ENCODE measurements at places on chromosomes 1 and 21.

DNA sequence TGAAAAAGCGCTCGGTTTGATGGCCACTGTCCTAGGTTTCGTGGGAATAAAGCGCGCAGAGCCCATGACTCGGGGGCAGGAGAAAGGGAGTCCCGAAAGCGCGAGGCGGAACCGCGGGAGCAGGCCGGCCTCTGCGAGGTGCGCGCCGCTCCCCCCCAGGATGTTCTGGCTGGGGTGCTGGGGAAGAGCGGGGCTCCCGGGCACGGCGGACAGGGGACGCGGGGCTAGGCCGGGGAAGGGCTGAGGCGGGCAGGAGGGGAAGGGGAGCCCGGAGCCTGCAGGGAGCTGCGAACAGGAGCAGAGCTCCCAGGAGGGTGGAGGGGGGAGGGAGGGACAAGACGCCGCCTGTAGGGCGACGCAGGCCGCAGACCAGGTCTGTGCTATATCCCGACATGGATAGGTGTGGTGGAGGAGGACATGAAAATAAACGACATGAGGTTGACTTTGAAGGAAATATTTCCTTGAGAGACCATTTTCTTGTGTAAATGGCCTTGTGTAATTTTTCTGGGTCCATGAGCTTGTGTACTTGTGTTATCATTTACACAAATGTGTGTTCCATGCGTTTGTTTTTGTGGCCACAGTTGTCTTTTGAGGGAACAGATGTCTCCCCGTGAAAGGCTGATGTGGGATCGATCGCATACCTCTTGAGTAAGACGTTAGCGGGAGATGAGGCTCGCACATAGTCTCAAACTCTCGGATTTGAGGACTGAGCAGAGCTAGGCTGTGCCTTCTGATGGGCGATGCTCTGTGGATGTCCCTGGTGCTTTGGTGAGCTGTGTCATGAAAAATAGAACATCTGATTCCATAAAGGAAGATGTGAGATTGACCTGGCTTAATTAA is 1.3 kb downstream of the PCNT start:
- DNase-seq, result no peak

DNA sequence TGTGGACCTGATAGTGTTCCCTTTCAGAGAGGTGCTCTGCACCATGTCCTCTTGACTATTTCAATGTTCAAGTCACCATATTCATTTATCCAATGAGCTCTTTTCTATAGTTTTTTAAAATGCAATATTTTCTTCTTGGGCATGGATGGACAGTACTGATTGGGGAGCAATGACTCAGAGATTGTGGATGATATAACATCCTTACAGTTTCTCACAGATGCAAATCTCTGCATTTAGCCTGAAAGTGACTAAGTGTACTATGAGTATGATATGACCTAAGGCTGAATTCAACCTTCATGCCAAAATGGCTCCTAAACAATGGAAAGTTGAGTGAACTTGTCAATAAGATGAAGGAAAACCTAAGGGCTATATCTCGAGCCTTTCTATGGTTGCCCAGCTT is 36.5 kb downstream of the C4BPA start:
- DNase-seq, result no peak

DNA sequence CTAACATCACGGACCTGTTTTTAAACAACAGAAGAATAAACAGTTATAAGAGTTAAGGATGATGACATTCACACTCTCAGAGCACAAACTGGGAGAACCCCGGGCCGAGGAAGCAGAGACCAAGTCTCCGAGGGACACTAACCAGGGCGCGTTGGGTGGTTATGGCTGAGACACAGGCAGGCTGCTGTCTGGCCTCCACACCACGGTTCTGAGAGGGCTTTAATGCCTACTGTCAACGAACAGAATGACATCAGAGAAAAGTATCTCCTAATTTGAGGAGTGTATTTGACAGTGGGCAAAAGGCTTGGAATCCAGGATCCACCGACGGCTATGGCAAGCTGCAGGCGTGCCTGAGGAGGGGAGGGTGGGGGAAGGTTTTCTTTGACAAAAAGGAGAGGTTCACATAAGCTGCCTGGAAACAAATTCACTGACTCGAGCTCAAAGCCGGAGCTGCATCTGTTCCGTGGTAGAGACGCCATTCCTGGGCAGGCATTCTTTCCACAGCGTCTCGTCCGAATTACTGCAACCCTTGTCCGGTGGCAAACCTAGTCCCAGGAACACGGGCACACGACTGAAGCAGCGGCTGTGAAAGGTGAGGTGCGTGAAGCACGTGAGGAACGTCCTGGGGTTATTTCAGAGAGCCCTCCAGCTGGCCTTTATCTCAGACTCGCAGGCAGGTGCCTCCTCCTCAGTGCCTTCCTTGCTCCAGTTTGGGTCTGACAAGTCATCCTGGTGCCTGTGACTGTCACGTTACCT is 9.4 kb downstream of the POFUT2 start:
- no peak for DNase-seq

DNA sequence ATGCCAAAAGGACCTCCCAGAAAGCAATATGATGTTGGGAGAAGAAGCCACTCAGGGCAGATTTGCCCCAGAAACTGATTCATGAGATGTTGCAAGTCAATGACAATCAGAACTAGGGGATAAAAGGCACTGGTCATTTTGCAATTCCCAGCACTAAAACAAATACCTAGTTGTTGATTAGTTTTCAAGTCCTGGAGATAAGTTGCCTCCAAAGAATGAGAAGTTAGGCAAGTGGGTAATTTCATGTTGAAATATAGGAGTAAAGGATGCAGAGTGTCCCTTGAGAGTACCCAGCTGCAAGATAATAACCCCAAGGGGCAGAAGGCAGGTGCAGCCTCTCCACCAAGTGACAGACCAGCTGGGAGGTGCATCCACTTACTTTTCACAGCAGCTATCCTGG is 363.6 kb downstream of the PBX1 start:
- DNase-seq, result no peak

DNA sequence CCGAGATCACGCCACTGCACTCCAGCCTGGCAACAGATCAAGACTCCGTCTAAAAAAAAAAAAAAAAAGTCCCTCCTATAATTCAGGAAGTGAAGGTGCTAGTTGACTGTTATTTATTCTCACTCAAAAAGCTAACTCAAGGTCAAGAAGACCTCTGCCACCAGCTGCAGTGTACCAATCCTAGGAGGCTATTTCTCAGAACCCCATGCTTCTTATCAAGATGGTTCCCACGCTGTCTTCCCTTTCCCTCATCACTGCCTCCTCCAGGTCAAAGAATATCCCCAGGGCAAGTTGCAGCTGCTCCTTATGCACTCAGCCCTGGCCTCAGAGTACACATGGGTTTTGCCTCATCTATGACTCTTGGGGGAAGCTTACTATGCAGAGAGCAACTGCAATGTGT is 53.6 kb downstream of the RERE start:
- no peak for DNase-seq

- no peak for DNase-seq
Observed at GRCh38 chr1:31523769-31524168, 52.5 kb upstream of the TINAGL1 start.

Measured in HS-5 (cell line).